ENCODE measurements at places on chromosomes 11 and 22.

DNA sequence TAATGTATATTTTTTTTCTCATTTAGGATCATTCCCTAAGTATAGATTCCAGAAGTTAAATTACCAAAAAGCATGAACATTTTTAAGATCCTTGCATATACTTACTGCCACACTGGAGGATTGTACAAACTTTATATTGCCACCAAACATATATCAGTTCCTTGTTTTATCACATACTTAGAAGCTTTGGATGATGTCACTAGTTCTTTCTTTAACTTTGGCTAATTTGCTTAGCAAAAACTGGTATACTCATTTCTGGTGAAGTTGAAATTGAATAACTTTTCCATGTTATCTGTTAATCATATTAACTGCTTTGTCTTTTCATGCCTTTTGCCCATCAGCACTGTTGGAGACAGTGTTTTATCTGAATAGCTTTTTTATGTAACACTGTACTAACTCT is 31.6 kb upstream of the PRDM10 start:
- no peak for DNase-seq

DNA sequence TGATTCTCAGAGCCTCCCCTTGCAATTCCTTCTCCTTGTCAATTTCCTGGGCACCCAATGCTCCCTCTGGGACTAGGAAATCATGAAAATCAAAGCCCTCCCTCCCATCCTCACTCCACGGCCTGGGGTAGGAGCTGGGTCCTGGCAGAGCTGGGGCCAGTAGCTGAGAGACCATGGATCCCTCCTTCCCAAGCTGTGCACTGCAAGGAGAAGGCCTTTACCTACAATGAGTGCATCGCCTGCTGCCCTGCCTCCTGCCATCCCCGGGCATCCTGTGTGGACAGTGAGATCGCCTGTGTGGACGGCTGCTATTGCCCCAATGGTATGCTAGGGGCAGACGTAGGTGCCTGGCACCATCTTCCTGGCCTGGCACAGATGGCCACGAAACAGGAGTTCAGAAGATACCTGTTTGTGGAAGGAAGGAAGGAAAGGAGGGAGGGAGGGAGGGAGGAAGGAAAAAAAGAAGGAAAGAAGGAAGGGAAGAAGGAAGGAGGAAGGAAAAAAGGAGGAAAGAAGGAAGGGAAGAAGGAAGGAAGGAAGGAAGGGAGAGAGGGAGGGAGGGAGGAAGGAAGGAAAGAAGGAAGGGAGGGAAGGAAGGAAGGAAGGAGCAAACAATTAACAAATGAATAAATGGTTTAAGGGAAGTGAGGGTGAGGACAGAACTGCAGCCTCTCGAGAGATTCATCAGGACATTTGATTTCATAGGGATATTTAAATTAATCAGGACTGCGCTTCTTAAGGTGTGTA is 12.5 kb downstream of the OTOG start:
- DNase-seq = no peak

DNA sequence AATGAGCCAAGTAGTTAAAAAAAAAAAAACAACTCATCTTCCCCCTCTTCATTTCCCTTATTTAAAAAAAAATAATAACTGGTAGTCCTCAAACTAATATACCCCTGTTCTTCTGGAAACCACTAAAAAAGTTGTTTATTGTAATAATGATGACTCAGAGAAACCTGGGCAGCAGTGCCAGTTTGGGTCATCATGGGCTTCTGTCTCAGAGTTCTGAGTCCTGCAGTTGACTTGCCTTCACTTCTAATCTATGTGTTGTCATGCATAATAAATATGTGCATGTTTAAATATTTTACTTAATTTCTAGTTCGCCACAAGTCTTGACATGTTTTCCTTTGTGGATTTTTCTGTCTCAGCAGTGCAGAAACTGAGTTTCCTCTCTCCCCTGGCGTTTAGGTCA is 46.8 kb downstream of the PPP2R1B start:
- DNase-seq = no peak

- no peak for DNase-seq
These were observed 41.5 kb downstream of the BTBD10 start for GRCh38 chr11:13421561-13421960.

DNA sequence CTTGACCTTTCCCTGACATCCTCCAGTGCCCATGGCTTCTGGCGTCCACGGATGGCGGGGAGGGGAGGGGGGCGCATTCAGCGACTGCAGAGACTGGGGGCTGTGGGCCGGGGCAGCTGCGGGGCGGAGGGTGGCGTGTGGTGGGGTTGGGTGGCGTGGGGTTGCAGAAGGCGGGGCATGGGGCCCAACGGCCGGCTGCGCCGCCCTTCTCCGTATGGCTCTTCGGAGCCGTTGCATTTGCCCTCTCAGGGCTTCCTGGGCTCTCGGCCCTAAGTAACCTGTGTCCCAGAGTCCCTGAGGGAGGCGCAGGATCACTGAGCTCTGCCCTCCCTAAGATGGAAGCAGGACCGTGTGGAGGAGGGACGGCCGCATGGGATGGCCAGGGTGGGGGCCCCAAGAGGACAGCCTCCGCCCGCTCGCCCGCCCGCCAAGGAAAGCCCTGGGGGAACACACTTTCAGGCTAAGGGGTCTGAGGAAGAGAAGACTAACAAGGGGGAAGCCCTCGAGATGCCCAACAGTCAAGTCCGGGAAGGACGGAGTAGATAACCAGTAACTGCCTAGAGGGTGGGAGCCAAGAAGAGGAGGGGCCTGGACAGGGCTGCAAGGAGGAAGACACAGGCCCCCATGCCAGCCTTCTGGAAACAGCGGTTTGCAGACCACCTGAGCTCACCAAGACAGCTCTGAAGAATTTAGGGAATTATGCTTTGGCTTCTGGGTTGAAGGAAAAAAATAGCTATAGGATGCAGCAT is 9.2 kb upstream of the AIFM3 start:
- DNase-seq = no peak

- no peak for DNase-seq
These were observed 129.1 kb downstream of the COMMD9 start for GRCh38 chr11:36160091-36160490.

DNA sequence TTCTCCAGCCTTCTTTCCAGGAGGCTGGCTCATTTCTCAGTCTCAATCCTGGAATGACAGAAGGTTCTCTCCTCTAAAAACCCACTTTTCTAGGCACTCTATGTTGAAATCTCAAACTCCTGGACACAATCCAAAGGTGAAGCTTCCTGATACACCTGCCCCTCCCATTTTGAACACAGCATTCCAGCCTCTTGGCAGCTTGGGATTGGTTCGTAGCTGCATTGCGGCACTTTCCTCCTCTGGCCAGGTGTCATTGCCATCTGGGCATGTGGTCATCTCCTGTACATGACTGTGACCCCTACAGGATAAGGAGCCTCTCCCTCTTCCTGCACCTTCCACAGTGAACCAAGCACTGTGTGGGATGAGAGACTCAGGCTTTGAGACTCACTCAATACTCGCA is 230.2 kb upstream of the B3GAT1 start:
- DNase-seq = no peak

DNA sequence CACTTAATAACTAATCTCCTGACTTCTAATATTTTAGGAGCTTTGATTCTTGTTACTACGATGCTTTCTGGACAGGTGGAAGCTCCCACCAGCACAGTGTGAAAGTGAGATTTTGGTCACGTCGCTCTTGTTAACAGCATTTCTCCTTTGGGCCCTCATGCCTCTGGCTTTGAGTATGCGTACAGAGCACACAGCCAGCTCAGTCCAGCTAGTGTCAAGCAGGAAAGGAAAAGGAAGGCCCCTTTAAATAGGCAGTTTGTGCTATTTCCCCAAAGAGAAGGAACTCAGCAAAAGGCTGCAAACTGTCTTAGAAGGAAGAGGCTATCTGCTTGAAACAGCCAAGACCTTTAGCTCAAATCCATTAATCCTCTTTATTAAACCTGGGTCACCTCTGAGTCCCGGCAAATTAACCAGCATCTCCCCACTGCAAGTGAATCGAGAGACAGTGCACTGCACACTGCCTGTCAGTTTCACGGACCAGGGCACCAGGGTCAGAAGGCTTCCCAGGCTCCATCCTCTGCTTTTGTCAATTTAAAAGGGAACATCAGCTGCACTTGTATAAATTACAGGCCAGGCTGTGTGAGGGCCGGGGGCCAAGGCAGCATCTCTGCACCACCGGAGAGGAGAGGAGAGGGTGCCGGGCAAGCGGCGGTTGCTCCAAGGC is 34.7 kb downstream of the OPCML start:
- no peak for DNase-seq

DNA sequence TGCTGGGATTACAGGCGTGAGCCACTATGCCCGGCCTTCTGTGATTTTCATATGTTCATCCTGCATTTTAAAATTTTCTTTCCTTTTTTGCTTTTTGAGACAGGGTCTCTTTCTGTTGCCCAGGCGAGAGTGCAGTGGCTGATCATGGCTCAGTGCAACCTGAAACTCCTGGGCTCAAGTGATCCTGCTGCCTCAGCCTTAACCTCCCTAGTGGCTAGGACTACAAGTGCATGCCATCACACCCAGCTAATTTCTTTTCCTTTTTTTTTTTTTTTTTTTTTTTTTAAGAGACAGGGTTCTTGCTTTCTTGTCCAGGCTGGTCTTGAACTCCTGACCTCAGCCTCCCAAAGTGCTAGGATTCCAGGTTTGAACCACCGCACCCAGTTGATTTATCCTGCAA is 54.1 kb upstream of the WT1 start:
- DNase-seq = no peak

DNA sequence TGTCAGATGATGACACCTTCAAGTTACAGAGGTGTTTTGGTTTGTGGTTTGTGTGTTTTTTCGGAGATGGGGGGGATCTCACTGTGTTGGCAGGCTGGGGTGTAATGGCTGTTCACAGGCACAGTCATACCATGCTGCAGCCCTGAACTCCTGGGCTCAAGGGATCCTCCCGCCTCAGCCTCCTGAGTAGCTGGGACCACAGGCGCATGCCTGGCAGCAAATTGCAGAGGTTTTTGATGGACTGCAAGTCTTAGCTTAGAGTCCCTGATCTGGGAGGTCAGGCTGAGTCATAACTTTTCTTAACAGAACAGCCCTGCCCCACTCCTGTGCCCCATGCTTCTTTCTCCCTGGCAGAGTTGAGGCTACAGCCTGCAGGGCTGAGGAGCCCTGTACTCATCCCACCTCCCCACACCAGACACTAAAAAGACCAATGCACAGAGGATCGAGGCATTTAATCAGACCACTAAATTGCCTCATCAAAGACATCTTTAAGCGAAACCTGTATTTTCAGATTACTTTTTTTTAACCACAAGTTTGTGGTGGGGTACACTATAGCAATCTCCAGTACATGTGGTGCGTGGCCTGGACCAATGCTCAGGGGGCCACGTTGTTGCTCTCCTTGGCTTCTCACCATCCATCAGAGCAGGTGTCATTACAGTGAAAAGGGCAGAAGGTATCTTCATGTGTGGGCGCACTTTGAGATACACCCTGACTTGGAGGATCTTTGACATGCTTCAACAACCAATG is 17.1 kb upstream of the ADORA2A start:
- peak; percentile 33 for DNase-seq

DNA sequence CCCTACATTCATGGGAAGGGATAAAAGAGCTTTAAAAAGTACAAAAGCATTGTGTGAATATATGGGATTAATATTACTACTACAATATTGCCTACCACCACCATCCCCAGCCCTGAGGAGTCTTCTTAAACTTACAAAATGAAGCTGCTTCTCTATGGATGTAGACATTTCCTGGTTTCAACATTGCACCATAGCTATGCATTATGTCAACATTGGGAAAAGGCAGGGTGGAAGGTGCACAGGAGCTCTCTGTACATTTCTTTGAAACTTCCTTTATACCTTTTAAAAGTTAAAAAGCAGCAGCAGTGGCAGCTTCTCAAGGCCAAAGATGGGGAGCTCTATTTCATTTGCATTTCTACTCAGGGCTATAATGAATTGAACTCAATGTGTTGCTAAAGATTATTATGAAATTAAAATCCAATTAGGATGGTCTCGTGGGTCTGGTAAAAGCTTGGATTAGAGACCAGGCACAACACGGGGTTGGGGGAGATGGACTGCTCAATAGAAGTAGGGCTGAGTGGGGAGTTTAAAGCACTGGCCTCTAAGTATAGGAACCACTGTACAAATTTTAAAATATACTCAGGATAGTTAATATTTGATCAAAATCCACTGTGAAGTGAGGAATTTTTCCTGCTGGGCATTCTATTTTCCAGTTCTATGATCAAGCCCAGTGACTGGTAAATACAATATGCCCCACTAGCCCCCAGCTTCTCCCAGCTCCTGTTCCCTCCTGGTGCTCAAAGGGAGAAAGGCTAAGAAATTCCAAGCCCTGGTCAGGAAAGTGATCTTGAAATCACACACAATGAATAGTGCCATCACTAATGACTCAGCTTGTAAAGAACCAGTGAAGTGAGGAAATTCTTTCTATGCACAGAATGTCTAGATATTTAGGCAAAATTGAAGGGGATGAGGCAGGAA is 362.7 kb upstream of the CCDC90B start:
- no peak for DNase-seq

- no peak for DNase-seq
These were observed 96.5 kb downstream of the RPL27A start for GRCh38 chr11:8779107-8779506.

GRCh38 chr22:47091246-47091651 is 328.8 kb downstream of the TBC1D22A start:
- no peak for DNase-seq

GRCh38 chr11:44409558-44410236 is 99.8 kb upstream of the ALX4 start:
- no peak for DNase-seq

- DNase-seq = no peak
These were observed 139.6 kb upstream of the E2F8 start for GRCh38 chr11:19380375-19380774.

DNA sequence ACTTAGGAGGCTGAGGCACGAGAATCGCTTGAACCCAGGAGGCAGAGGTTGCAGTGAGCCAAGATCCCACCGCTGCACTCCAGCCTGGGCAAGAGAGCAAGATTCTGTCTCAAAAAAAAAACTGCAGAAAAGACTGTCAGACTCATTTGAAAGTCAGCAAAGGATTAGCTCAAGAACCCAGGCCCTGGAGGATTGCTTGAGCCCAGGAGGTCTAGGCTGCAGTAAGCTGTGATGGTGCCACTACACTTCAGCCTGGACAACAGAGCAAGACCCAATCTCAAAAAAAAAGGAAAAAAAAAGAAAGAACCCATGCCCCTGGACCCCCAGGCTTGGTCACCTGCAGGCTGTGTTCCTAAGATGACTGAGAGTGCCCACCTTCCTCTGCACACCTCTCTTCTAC is 16.2 kb downstream of the LIF start:
- DNase-seq = no peak

GRCh38 chr11:21556926-21557325 is 636.0 kb upstream of the ANO5 start:
- DNase-seq = no peak

DNA sequence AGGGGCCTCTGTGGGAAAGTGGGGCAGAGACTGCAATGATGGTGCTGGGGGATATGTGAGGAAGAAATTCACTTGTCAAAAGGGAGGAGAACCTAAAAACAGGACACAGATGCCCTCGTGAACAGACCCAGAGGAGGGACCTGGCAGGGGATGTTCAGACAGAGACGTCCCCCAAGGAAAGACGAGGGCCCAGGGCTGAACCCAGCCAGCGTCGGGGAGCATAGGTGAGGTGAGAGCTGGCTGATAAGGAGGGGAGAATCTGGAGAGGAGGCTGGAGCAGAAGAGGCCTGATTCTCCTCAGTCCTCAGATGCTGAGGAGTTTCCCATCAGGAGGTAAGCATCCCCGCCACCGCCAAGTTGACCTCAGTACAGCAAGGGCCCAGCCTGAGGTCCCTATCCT is 31.4 kb downstream of the IGLL5 start:
- no peak for DNase-seq

GRCh38 chr22:48098921-48099245 is 1336.4 kb downstream of the TBC1D22A start:
- DNase-seq = no peak

- DNase-seq = no peak
These were observed 87.2 kb upstream of the NAV2 start for GRCh38 chr11:19625438-19625837.
